ENCODE measurements at places on chromosomes 16 and 17.

DNA sequence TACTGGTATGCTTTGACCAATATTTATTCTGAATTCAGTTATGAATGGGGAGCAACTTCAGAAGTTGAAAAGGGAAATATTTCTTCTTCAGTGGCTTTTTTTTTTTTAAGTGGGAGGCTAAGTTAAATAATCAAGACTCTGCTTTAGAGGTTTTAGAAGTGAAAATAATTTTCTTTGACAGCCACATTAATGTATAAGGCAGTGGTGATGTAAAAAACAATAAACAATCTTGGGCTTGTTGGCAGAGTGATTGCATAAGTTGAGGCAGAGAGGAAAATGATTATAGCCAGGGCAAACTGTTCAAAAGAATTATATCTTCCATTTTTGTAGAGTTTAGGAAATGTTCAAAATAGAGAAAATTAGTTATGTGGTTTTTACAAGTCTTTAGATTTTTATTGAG lies 5.4 kb upstream of the KRT12 start:
- DNase-seq: no peak

DNA sequence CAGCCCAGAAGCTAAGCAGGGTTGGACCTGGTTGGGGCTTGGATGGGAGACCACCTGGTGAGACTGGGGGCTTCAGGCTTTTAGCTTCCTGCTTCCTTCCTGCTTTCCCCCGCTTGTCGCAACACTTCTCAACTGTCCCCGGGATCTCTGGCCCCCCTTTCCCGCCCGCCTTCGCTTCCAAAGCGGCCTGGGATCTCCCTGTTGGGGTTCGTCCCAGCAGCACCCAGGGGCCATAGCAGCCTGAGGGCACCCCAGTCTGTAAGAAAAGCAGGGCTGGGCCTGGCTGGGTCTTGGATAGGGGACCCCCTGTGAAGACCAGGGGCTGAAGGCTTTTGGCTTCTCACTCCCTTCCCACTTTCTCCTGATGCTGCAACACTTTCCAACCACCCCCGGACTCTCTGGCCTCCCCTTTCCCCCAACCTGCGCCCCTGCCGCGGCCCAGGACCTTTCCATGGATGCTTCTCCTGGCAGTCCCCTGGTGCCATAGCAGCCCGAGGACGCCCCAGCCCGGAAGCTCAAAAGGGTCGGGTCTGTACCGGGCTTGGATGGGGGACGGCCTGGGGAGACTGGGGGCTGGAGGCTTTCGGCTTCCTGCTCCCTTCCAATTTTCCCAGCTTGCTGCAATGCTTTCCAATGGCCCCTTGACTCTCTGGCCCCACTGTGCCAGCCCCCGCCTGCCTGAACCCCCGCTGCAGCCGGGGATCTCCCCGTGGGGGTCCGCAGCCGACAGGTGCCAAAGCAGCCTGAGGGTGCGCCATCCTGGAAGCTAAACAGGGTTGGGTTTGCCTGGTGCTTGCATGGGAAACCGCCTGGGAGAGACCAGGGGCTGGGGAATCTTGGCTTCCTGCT lies 2276.2 kb downstream of the TP53TG3F start:
- DNase-seq: no peak

DNA sequence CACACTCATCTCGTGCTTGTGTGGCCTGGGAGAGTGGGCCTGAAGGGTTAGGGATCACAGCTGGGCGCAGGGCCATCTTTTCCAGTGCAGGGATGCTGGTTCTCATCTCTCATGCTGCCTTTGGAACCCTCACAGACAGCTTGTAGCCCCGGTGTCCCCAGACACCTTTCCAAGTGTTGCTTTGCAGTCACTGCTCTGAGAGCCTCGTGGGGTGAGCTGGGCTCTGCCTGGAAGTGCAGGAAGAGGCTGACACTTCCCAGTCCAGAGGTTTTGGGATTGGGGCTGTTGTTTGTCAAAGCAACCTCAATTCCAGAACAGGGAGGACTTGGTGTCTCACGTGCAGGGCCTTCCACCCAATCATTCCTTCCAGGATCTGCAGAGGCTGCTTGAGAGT lies 28.2 kb downstream of the TBX4 start:
- no peak for DNase-seq

DNA sequence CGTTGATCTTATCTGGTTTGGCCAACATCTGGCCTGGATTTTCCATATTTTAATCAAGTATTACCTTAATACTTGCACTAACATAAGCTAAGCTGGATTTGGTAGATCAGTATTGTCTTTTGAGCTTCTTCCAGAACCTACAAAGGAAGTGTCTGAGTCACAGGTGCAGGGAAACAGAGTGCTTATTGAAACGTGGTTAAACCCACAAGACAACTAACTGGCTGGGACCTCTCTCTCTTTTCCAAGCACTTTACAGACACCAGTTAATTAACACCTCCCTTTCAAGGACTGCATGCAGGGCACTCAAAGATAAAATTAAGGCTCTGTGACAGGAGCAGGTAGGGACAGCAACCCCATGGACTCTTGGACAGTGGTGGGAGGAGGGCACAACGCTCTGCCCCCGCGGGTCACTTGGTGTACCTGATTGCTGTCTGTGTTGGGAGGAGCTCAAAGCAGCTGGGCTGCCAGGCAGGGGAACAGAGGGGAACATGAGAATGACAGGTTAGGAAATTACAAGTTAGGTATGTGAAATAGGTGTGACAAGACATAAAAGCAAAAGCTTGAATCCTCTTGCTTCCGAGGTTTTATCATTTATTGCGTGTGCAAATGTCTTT lies 133.7 kb upstream of the MON1B start:
- DNase-seq: no peak

DNA sequence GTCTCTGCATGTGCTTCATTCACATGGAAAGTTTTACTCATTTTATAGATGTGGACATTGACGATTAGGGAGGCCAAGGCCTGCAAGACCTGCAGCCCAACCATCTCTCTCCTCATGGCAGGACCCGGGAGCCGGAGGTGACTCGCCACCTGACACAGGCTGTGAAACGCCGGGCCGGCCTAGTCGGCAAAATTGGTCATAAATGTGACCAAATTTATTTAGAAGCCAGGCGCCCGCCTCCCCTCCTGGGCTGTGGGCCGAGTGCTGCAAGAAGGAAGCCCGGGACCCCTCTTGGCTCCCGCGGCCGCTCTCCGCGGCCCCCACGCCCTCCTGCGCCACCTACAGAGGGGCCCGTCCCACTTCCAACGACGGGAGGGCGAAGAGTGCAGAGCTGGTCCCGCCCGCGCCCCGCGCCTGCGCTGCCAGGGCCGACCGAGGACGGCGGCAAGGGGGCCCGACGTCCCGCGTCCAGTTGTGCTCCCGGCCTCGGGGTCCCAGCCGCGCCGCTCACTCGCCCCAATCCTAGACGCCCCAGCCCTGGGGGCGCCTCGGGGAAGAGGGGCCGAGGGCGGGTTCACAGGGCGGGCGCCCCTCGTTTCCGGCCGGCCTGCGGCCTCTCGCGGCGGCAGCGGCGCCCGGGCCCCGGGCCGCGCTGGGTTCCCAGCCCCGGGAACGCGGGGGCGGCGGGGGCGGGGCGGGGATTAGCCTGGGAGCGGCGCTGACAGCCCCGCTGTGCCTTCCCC lies 47.5 kb downstream of the WNT3 start:
- no peak for DNase-seq

GRCh38 chr16:48556243-48556912 lies 53.6 kb downstream of the N4BP1 start:
- no peak for DNase-seq

GRCh38 chr17:7774055-7774521 lies 56.5 kb downstream of the DNAH2 start:
- no peak for DNase-seq

- no peak for DNase-seq
Observed at GRCh38 chr17:31068291-31068690, 26.5 kb upstream of the NF1 start.

- DNase-seq: peak; percentile 89
Observed at GRCh38 chr16:69396187-69397061, 10.6 kb upstream of the TERF2 start.

GRCh38 chr17:51119415-51120356 lies 982 bp downstream of the SPAG9 start:
- DNase-seq: no peak

GRCh38 chr16:74795104-74795503 lies 20.5 kb upstream of the FA2H start:
- DNase-seq: no peak

DNA sequence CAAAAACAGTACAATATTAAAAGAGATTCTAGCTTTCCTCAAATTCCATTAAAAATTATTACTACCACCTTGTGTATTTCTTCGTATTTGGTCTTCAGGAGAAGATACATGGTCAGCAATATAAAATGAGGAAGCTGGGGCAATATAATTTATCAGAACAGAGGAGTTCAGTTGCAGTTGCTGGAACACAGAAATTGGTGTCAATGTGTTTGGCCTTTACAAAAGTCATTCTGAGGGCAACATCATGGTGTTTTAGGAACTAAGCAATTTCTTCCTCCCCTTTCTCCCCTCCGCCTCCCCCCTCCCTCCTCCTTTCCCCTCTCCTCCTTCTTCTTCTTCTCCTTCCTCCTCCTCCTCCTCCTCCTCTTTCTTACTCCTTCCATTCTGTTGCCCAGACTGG lies 102.1 kb downstream of the YPEL2 start:
- no peak for DNase-seq

- DNase-seq: no peak
Observed at GRCh38 chr17:73508057-73508930, 136.0 kb downstream of the SDK2 start.

- DNase-seq: no peak
Observed at GRCh38 chr16:8886593-8887430, 4.7 kb downstream of the LITAFD start.

Measured in non-pigmented ciliary epithelial cell (primary cell).